NB4 (cell line): ENCODE measurements at places on chromosomes 3 and 15.

- DNase-seq: no peak
Measured at GRCh38 chr3:171420667-171421066, 39.5 kb downstream of the TNIK start.

- no peak for DNase-seq
Measured at GRCh38 chr3:130048726-130049125, 32.9 kb upstream of the ALG1L2 start.

DNA sequence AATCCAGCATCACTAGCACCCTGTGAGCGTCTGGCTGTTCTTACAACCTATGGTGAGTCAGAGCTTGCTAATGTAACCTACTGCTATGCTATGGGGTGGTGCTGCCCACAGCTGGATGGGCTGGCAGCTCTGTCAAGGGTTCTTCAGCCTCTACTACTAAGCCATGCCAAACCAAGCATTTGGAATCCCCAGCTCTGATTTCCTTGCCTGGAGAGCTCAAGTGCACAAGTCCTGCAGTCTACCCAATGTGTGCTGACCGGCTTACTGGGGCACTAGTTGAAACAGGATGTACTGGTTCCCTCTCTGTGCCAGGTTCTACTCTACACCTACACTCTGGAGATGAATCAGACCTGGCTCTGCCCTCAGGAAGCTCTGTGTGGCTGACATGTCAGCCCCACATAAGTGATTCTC, 4.2 kb downstream of the TEX264 start:
- no peak for DNase-seq

DNA sequence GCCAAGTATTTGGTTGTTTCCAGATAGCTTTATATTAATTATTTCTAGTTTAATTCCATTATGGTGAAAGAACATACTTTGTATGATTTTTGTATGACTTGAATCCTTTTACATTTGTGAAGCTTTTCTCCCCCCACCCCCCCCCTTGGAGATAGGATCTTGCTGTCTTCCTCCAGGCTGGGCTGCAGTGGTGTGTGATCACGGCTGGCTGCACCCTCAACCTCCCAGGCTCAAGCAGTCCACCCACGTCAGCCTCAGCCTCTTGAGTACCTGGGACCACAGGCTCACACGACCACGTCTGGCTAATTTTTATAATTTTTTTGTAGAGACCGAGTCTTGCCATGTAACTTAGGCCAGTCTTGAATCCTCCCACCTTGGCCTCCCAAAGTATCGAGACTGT, 29.5 kb downstream of the ARL8B start:
- DNase-seq: no peak

- no peak for DNase-seq
Measured at GRCh38 chr15:26632500-26632899, 140.4 kb downstream of the GABRB3 start.

DNA sequence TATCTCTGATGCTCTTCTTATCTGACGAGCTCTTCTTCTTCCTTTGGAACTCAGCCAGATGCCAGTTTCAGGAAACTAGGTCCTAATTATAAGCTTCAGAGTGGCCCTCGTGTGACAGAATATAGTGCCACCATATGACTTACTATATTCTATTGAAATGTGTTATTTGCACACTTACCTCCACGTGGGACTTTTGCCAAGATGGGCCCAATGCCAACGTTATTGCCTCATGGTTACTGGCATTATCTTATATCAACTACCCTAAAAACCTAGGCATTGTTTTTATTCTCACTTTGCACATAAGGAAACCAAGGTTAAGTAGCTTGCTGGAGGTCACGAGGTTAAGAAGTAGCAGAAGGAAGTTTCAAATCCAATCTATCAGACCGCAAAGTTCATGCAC, 71.3 kb upstream of the SLCO3A1 start:
- no peak for DNase-seq

DNA sequence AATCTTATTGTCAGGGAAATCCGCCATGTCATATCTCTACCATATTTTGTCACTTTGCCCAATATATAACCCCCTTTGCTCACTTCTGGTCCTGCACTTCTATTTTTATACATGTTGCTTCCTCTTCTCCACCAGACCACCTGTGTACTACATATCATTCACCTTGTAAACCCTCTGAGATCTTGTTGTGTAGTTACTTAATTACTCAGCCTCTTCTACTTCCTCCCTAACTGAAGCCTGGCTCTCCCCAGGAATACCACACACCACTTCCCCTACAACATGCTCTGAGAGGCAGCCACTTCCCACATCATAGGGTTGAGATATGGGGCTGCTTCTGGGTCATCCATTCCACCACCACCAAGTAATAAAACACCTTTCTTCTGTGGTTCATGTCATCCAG, 10.0 kb downstream of the HEXA start:
- peak; percentile 90 for DNase-seq

- peak; percentile 48 for DNase-seq
Measured at GRCh38 chr15:40756938-40757337, 1.9 kb upstream of the RMDN3 start.

DNA sequence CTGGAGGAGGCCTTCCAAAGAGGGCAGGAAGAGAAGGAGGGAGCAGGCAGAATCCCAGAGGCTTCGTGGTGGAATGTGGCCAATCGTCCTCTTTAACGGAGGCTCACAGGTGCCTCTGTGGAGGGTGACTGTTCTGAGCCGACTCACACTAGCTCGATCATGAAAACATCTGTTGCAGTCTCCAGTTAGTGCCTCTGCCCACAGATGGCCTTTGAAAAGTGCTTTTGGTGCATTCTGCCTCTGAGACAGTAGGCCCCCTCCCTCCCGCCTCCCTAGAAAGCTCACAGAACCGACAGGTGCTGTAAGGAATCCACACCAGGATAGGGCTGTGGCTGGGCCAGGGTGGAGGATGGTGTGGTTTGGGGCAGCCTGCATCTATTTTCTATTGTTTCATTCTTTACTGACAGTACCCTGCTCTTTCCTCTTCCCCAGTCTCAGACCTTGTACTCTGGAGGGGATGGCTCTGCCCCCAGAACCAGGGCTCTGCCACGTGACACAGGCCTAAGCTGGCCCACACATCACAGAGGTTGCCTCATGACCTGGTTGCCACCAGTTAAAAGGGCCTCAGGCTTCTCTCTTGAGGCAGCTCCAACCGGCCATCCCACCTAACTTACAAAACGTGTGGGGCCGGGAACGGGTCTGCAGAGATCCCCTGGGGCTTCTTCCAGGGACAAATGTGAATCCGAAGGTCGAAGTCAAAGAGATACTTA, 27.2 kb upstream of the PIGZ start:
- DNase-seq: no peak

GRCh38 chr15:67126551-67127330, 61.3 kb downstream of the SMAD3 start:
- DNase-seq: no peak

GRCh38 chr3:149233323-149233722, 11.7 kb upstream of the CP start:
- no peak for DNase-seq

DNA sequence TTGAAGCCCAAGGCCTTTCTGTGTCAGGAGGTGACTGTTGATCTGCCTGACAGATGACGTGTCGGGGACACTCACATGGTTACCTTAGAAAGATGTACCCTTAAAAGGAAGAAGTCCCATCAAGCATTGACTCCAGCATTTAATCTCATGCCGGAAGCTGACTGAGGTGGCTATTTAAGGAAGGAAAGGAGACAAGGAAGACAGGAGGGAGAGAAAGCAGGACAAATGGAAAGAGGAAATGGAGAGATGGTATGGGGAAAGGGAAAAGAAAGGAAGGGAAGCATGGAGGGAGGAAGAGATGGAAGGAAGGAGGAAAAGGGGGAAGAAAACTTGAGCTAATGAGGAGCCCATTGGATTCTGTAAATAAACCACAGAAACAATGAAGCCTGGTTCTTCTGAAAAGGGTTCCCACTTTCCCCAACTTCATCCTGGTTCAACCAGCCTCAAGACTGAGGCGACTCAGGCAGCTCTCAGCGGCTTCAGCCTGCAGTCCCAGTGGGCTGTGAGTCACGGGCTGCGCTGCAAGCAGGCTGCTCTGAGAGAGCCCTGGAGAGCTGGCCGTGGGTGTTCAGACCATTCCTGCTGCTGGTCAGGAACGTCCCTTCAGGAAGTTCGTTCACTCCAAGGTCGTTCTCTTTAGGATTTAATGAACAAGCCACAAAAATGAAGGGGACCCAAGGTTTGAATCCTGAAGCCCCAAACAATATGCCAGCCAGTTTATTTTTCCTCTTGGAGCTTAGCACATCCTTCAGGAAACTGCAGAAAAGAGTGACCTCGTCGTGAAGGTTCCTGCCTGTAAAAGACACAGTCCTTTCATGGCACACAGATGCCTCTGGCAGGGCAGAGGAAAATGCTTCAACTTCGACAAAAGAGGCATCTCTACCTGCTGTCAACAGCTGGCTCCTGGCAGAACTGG, 69.6 kb upstream of the THBS1 start:
- peak; percentile 59 for DNase-seq

GRCh38 chr15:99414755-99415731, 150.7 kb upstream of the MEF2A start:
- DNase-seq: no peak

GRCh38 chr15:63231706-63232105, 42.3 kb downstream of the RAB8B start:
- peak; percentile 32 for DNase-seq

DNA sequence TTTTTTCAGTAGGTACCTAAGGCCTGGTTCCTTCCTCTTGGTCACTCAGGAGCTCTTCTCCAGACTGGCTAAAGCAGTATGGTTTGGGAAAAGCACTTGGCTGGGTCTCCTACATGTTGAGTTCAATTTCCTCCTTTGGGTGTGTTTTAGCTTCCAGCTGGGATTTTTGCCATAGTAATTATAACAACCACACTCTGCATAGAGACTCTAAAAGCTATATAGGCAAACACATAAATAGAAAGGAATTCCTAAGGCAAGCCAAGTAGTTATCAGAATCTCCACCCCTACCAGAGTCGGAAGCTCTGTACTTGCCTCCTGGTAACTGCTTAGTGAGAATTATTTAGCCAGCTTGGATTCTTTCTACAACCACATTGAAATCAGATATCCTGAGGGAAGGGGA, 48.6 kb downstream of the FOXL2 start:
- DNase-seq: no peak
